ENCODE measurements at places on chromosomes 7 and 10.

DNA sequence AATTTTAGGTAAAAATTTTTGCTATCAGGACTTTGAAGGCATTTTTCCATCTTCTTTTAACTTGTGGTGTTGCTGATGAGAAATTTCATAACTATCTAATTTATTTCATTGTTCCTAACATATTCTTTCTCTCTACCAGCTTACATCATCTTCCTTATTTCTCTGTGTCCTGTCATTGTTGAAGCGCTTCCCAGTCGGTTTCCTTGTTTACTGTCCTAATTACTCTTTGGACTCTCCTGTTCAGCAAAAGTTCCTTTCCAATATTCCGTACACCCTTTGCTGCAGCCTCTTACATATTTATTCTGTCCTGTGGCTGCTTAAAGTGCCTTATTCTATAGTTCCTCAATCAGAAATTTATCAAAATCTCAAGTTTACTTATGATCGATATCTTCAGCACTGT is 609.0 kb upstream of the FZD8 start:
- H3K36me3 ChIP-seq: no peaks in the 10 kb centered on the region
- peaks cover 8% of the 10 kb centered on the region for H3K4me1 ChIP-seq
- no peak overlapping the region for H3K27ac ChIP-seq
- H3K27me3 ChIP-seq: no peaks in the 10 kb centered on the region
- H3K4me3 ChIP-seq: no peak overlapping the region
- no peak for DNase-seq

DNA sequence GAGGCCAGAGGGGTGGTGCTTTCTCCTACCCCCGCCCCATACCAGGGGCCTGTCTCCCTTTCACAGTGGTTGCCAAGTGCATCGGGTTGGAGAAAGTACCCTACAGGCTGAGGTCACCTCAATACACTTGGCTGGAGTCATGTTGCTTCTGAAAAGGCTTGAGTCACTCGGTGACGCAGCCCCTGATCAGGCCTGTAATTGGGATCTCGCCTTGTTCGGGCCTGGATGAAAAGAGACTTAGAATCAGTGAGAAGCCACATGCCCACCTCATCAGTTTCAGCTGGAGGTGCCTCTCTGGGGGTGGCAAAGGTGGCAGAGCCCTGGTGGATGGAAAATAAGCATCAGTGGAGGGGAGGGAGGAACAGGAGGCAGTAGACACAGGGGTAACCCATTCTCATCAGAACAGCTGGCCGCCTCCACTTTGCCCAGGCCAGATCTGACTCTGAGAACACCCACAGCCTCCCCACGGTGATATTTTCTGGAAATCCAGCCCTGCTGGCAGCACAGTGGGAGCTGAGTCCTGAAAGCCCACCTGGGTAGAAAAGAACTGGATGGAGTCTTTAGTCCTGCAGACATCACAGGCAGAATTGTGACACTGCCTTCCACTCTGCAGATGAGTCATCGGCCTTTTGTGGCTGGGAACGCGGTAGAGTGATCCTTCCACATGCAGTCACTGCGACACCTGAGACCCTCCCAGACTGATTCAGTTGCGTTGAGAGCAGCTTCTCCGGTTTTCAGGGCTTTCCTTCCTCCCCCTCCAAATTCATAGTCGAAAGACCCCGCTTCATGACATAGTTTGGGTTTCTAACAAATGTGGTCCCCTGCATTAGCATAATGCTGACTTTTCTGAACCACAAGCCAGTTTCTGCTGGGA is 108.0 kb downstream of the GRK5 start:
- H3K27ac ChIP-seq: peak overlapping the region; percentile 68
- DNase-seq: no peak
- H3K36me3 ChIP-seq: no peaks in the 10 kb centered on the region

DNA sequence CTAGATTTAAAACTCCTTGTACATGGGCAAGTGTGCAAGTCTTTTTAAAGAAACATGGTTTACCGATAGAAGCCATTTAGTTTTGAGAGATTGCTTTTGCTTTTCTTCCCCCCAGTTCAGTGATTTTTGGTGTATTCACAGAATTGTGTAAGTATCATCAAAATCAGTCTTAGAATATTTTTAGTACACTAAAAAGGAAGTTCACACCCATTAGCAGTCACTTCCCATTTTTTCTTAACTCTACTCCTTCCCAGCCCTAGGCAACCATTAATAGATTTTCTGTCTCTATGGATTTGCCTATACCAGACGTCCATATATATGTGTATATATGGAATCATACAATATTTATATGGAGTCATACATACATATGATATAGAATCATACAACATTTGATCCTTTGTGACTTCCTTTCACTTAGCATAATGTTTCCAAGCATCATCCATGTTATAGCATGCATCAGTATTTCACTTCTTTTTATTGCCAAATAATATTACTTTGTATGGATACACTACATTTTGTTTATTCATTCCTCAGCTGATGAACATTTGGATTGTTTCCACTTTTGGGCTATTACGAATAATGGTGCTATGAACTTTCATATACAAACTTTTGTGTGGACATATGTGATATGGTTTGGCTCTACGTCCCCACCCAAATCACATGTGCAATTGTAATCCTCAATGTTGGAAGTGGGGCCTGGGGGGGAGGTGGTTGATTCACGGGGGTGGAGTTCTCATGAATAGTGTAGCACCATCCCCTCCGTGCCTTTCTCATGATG is 16.5 kb upstream of the ARL4A start:
- no peak overlapping the region for H3K27ac ChIP-seq
- no peaks in the 10 kb centered on the region for H3K27me3 ChIP-seq
- no peak overlapping the region for H3K4me3 ChIP-seq
- peaks cover 17% of the 10 kb centered on the region for H3K4me1 ChIP-seq

- DNase-seq: no peak
- peaks cover 2% of the 10 kb centered on the region for H3K36me3 ChIP-seq
- no peaks in the 10 kb centered on the region for H3K27me3 ChIP-seq
- H3K4me1 ChIP-seq: peaks cover under 1% of the 10 kb centered on the region
These were observed 61.7 kb upstream of the KCNIP2 start for GRCh38 chr10:101905251-101905650.

- H3K4me1 ChIP-seq: no peaks in the 10 kb centered on the region
- H3K36me3 ChIP-seq: no peaks in the 10 kb centered on the region
- DNase-seq: no peak
- no peak overlapping the region for H3K4me3 ChIP-seq
- no peak overlapping the region for H3K27ac ChIP-seq
These were observed 12.0 kb downstream of the KPNA7 start for GRCh38 chr7:99195867-99196266.

DNA sequence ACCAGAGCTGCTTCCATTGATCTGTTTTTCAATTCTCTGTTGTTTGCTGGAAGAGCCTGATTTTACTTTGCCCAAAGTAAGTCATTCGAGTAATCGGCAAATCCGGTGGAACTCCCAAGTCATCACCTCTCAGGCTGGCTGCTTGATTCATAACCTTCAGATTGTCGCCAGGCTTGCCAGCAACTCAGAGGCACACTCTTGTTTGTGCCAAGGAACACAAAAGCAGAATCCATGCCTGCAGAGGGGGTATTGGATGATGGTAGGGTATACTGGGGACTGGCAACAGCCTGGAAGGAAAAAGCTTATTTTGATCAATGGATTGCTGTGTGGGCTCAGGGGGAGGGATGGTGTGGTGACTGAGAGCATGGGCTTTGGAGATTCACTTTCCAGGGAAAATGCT is 542.4 kb downstream of the SORCS3 start:
- H3K27me3 ChIP-seq: peaks cover 5% of the 10 kb centered on the region
- DNase-seq: no peak
- H3K4me1 ChIP-seq: no peaks in the 10 kb centered on the region
- H3K27ac ChIP-seq: no peak overlapping the region
- no peak overlapping the region for H3K4me3 ChIP-seq

GRCh38 chr7:7236041-7236440 is 53.7 kb downstream of the C1GALT1 start:
- no peak for DNase-seq
- H3K4me1 ChIP-seq: peaks cover 19% of the 10 kb centered on the region
- no peaks in the 10 kb centered on the region for H3K27me3 ChIP-seq
- H3K27ac ChIP-seq: peak overlapping the region; percentile 2

DNA sequence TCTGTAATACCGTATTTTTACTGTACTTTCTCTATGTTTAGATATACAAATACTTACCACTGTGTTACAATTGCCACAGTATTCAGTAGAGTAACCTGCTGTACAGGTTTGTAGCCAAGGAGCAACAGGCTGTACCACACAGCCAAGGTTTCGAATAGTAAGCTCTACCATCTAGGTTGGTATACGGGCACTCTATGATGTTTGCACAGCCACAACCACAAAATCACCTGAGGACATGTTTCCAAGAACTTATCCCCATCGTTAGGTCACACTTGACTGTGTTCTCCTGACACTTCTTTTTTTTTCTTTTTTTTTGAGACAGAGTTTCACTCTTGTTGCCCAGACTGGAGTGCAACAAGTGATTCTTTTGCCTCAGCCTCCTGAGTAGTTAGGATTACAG is 134.6 kb upstream of the TRIM24 start:
- no peak overlapping the region for H3K27ac ChIP-seq
- H3K4me1 ChIP-seq: no peaks in the 10 kb centered on the region
- H3K36me3 ChIP-seq: peaks cover 21% of the 10 kb centered on the region
- no peak for DNase-seq

DNA sequence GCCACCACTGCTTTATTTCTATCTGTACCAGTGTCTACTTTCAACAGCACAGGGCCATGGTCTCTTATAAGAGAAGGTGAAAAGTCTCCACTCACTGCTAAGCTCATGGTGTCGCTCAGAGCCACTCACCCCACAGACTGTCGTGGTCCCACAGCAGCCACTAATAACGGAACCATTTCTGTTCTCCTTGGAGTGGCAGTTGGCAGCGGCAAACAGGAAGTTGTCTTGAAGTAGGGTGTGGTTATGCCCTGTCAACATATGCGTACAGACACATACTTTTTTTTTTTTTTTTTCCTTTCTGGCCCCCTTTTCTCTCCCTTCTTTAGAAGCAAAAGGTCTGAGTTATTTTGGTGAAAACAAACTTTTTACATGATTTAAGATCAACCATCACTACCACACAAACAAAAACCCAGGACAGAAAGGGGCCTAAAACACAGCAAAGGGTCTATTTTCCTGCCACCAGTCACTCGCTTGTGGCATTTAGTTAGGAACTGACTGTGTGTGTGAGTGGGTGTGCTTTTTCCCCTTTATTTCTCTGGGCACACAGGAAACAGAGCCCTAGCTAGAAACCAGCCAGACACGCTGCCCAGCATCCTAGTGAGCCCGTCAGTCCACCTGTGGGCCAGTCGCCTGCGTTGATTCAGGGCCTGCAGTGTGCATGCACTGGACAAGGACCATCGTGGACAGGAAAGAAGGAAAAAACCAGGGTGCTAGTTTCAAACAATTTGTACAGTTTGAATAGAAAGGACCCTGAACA is 96.7 kb upstream of the EFCAB10 start:
- no peaks in the 10 kb centered on the region for H3K4me1 ChIP-seq
- no peaks in the 10 kb centered on the region for H3K36me3 ChIP-seq
- no peak overlapping the region for H3K27ac ChIP-seq
- H3K27me3 ChIP-seq: no peaks in the 10 kb centered on the region
- DNase-seq: no peak

DNA sequence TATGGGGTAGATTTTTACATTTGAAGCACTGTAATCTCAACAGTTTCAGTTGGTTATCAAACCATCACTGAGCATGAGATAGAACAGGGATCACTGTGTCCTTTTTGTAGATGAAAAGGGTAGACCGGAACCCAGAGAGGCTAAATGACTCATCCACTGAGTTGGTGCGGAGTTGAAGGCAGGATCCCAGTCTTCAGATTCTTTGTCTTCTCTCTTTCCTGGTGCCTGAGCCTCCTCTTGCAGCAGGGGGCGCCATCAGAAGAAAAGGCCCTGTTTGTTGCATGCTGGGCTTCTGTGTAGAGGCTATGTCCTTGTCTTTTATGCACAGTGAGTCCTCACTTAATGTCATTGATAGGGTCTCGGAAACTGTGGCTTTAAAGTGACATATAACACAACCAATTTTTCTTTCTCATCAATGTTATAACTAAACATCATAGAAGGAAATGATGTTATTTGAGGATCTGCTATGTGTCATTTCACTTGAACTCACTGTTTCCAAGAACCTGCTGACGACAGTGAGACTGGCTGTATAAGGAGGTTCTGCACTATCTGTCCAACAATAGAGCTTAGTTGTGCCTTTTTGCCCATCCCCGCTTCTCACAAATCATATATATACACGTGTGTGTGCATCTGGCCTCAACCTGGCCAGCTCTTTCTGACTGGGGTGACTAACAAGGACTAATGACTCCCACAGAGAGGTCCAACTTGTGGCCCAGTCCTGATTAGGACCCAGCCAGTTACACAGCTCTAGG is 14.3 kb downstream of the ZNF282 start:
- peaks cover 10% of the 10 kb centered on the region for H3K4me1 ChIP-seq
- no peaks in the 10 kb centered on the region for H3K27me3 ChIP-seq
- DNase-seq: no peak
